KG1 (cell line): ENCODE measurements at places on chromosomes 3 and 15.

DNA sequence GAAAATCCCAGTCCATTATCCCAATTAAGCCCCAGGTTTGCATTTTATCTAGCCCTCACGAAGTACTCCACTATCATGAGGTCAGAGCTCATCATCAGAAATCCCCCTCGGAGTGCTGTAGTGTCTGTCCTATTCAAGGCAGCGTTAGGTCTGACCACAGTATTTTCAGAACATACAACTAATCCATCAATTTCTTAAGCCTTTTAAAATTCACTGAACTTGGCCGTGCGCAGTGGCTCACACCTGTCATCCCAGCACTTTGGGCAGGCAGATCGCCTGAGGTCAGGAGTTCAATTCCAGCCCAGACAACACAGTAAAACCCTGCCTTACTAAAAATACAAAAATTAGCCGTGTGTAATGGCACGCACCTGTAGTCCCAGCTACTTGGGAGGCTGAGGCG, 11.9 kb downstream of the VGLL4 start:
- no peak for DNase-seq

GRCh38 chr3:26621906-26622620, 509 bp upstream of the LRRC3B start:
- DNase-seq, result no peak

DNA sequence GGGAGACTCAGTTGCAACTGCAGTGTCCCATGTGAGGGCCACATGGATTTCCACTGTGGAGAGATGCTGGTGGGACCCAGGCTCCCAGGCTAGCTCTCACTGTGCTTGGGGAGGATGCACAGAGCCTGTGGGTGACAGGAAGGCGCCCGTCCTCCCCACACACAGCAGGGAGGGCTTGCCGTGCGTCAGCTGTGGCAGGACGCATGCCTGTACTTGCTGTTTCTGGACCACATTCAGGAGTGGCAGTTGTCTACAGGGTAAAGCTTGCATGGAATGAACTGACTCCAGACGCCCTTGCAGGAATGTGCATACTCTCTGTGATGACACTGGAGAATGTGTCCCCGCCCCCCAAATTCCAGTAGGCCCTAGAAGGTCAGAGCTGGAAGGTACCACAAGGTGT, 63.8 kb upstream of the SNRPA1 start:
- no peak for DNase-seq

- DNase-seq, result no peak
Measured at GRCh38 chr15:83198476-83198875, 9.1 kb downstream of the HDGFL3 start.

GRCh38 chr15:76056931-76057330, 2.9 kb upstream of the TMEM266 start:
- DNase-seq, result peak; percentile 60

DNA sequence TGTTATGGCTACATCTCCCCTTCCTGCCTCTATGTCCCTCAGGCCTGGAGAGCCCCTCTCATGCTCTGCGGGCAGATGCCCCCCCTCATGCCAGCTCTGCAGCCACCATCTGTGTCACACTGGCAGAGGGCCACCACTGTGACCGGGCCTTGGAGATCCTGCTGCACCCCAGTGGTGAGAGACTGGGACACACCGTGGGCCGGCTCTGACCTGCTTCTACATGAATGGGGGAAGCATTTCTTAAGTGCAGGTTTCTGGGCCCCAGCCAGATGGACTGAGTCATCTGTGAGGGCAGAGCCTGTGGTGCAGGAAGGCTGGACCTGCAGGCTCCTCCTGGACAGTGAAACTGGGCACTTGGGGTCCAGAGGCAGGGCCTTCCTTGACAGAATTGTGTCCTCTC, 4.8 kb downstream of the VWA5B2 start:
- no peak for DNase-seq
